EH (cell line): ENCODE measurements at places on chromosomes 4 and X.

GRCh38 chr4:23999714-24000469, 110.0 kb upstream of the PPARGC1A start:
- DNase-seq = peak; percentile 71

DNA sequence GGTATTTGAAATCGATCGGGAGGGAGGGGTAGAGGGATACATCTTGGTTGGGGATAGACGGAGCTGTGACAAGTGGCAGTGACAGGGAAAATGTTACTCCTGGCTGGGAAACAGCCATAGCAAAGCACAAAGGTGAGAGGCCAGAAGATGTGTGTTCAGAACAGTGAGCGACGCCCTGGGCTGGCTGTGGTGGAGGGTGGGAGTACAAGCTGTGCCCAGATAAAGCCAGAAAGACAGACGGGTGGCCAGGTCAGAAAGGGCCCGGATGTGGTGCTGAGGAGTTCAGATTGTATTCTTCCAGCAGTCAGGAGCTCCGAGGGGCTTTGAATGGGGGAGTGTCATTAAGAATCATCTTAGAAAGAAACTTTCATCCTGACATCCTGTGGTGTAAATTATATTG, 27.9 kb downstream of the CCDC149 start:
- no peak for DNase-seq

GRCh38 chrX:40108162-40108958, 10.6 kb upstream of the BCOR start:
- no peak for DNase-seq

DNA sequence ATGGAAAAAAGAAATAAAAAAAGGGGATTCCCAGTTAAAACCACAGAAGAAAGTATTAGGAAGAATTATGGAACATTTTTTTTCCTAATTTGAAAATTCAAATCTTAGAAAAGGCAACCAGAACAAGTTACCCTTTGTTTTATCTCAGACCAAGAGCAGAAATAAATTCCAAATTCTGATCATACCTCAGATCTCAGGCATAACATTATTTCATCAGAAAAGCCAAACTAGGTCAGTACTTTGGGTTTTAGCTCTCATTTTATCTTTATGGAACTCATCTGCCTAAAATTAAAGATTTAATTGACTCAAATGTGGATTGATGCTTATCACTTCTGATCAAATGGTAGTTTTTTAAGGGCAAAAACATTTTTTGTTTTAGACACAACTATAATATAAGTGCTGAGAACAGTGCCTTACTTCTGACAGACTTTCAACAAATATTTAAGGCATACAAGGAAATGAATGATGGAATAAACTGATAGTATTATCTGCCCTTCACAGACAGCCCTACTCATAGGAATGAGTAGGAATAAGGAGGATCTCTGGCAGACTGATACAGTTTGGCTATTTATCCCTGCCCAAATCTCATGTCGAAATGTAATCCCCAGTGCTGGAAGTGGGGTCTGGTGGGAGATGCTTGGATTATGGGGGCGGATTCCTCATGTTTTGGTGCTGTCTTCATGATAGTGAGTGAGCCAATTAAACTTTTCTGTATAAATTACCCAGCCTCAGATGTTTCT, 245.3 kb upstream of the PITX2 start:
- DNase-seq = peak; percentile 15

- DNase-seq = no peak
These were observed 15.5 kb downstream of the FRMPD4 start for GRCh38 chrX:12153741-12154140.

DNA sequence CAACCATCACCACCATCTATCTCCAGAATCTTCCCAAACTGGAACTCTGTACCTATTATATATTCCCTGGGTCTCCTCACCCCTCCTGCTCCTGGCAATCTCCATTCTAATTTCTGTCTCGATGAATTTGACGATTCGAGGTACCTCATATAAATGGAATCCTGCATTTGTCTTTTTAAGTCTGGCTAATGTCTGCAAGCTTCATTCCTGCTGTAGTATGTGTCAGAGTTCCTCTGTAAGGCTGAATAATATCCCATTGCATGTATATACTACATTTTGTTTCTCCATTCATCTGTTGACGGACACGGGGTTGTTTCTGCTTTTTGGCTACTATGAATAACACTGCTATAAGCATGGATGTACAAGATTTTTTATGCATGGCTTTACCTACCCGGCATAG, 19.5 kb downstream of the PRKG2 start:
- no peak for DNase-seq

DNA sequence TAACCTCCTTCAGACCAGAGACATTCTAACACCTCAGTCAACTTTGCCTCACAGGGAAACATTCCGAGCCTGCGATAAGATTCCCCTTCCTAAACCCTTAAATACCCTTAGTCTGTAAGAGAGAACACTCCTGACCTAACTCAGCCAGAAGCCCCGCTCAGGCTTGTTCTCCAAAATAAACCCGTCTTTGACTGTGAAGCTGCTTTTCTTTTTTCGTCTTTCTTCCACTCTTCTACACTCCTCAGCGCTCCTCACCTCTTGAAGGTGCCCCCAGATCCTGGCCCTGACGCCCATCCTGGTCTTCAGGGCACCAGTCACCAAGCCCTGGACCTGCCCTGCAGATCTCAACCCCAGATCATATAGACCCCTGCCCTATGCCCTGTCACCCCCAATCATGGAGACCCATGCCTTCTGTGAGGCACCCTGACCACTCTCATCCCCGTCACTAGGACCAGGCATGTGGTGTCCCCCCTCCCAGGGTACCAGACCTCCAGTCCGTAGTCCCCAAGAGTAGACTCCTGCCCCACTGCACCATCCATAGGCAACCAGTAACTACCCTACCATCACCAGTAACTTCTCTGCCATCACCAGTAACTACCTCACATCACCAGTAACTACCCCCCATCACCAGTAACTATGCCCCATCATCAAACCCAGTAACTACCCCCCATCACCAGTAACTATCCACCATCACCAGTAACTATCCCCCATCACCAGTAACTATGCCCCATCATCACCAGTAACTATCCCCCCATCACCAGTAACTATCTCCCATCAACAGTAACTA, 3.5 kb downstream of the ASMTL start:
- no peak for DNase-seq

DNA sequence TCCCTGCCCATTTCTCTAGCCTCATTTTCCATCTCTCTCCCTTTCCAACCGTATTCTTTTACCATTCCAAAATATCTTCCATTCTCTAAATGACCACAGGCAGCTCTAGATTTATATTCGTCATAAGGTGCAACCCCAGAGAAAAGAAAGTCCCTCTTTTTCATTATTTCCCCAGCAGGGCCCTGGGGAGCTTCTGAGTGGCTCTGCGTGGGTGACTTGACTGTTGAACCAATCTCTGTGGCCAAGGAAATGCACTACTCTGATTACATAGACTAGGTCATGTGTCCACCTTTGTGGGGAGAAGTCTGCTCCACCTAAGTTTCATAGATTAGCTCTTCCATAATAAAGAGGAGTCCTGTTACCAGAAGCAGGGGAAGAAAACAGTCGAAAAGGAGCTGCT, 51.4 kb downstream of the ATOH1 start:
- DNase-seq = no peak

- no peak for DNase-seq
These were observed 31.9 kb downstream of the FAT4 start for GRCh38 chr4:125346616-125347015.

DNA sequence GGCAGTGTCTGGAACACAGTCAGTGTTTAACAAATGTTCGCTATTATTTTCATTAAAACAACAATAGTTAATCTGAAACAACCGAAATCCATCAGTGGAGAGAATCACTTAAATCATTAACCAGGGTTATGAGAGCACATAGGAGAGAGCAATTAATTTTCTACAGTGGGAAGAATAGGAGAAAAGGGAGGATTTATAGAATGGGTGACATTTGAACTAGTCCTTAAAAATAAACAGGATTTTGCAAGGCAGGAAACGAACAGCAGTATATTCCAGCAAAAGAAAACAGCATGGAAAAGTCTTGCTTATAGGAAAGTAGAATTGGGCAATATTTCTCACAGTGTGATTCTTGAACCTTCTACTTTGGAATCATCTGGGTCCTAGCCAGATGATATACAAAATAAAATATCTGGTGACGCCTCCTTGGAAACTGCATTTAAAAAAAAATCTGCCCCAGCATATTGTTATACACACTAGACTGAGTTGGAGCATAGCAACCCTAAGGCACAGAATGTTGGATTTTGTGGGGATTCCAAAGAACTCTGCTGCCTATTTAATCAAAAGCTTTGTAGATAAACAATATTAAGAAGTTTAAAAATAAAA, 56.1 kb downstream of the INTS12 start:
- no peak for DNase-seq

GRCh38 chr4:88955580-88956380, 101.2 kb downstream of the FAM13A start:
- DNase-seq = no peak

- DNase-seq = peak; percentile 87
These were observed 118.5 kb downstream of the TLL1 start for GRCh38 chr4:165991325-165992180.

GRCh38 chr4:4216648-4217047, 10.1 kb downstream of the OTOP1 start:
- DNase-seq = peak; percentile 63

DNA sequence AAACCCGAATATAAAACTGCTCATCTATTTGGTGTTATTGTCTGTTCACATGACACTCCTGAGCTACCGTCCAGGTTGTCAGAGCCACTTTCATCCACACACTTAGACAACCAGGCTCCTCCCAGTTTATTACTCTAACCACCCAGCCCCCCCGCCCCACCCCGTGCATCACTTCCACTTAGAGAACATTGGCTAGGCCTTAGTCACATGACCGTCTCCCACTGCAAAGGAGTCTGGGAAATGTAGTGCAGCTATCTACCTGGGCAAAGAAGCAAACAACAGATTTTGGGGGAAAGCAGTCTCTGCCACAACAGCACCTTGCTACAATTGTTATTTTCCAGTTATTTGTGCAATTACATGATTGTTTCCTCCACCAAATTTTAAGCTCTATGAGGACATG, 57.6 kb upstream of the RBPJ start:
- DNase-seq = no peak

- DNase-seq = no peak
These were observed 38.4 kb upstream of the IL9R start for GRCh38 chrX:155959018-155959587.

DNA sequence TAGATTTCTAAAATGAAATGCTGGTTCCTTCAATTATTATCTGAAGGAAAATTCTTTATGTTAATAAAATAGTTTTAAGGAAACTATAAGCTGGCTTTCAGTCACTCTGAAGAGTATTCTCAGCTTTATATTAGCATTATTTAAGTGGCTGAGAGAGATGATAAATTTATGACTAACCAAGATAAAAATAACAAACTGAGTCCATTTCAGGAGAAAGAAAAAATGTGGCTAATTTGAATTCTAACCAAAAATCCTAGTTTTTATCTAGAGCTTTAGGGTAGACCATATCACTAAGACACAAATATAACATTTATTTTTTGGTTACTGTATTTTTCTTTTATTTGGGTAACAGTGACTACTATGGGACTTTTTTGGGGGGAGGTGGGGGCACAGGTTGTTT, 59.4 kb upstream of the NAP1L5 start:
- DNase-seq = peak; percentile 48

DNA sequence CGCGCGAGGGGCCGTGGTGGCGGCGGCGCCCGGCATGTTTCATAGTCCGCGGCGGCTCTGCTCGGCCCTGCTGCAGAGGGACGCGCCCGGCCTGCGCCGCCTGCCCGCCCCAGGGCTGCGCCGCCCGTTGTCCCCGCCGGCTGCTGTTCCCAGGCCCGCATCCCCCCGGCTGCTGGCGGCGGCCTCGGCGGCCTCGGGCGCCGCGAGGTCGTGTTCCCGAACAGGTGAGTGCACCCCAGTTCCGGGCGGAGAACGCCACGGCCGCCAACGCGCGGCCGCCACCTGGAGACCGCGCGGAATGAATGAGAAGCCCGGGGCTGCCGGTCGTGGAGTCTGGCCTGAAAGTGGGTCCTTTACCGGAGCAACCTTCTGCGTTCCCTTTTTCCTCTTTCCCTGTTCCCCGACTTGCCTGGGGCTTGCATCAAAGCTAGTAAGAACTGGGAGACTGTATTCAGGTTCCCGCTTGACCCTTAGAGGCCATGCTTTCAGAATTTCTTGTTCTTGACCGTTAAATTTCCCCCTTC, 429 bp downstream of the NOCT start:
- peak; percentile 42 for DNase-seq

- DNase-seq = no peak
These were observed 54.1 kb upstream of the GABRE start for GRCh38 chrX:152028579-152028978.

GRCh38 chrX:68045008-68045577, 388.2 kb downstream of the OPHN1 start:
- DNase-seq = peak; percentile 41

DNA sequence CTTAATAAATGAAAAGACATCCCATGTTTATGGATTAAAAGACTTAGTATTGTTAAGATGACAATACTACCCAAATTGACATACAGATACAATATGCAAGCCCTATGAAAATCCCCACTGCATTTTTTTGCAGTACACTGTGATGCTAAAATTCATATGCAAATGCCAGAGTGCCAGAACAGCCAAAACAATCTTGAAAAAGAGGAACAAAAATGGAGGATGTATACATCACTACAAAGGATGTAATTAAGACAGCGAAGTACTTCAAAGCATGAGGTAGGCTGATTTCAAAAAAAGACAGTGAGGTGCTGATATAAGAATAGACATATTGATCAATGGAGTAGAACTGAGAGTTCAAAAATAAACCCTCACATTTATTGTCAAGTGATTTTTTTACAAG, 47.3 kb downstream of the SATL1 start:
- no peak for DNase-seq
